Left renal pelvis (tissue), 4 donors: ENCODE measurements at places on chromosomes 3 and 15. TPM values are rescaled to one million over a fixed set of nuclear protein-coding genes. Genes with fewer than 3 reads are reported as not detected.

DNA sequence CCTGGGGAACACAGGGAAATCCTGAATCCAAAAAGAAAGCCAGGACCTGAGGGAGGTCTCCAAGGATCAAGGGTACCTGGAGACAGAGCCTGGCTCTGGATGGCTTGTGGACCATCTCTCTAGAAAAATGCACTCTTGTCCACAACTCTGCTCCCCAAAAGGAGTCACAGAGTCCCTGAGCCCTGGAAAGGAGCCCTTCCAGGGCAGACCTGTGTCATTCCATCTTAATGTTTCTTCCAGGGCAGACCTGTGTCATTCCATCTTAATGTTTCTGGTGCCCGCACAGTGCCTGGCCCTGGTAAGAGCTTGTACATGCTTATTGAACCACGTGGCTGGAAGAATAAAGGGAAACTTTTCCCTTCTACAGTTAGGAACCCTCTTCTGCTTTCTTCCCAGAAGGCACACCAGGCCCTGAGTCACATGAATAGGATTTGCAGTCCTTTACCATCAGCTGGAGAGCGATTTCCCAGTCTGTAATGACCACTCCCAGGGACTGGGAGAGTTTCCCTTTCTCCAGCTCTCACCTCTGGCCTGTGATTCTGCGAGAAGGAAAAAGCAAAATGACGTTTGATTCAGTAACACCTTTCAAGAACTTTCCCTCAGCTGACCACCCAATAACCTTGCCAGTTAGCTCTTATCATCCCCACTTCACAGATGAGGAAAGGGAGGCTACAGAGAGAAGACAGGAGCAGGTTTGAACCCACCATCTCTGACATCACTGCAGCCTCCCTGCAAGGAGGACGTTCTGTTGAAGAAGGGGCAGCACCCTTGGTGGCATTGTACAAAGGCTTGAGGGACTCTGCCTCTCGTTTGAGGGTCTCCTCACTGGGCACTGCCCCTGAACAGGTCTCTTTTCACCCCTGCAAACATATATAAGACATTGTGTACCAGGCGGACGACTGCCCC, 35.8 kb upstream of the SLCO2A1 start:
- no peak for DNase-seq

- DNase-seq = no peak
These were observed 430.0 kb downstream of the SHQ1 start for GRCh38 chr3:72418244-72418643.

- no peak for DNase-seq
These were observed 165.6 kb downstream of the SERPINI1 start for GRCh38 chr3:167901138-167901537.

DNA sequence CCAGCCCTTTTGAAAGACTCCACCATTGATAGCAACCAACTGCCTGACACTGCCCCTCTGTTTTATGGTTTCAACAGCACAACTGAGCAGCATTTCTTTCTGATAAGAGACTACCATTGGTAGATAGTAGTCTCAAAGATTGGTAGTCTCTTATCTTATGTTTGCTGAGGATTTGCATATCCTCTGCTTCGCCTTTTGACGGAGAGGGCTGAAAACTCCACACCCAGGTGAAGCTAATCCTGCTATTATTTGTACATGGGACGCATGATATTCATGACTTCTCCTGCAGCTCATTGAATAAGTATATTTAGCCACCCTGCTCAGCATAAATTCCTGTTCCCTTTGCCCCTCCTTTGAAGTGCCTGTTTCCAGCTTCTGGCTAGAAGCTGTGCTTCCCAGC, 119.4 kb upstream of the STRIT1 start:
- no peak for DNase-seq

GRCh38 chr15:80844011-80844732, 65.0 kb downstream of the CEMIP start:
- DNase-seq = no peak

DNAH1 gene
- polyA plus RNA-seq = 9.8 TPM

PLAAT1 gene
- polyA plus RNA-seq = 3.1 TPM
